Stimulated activated CD4-positive, alpha-beta T cell treated with anti-CD3 and anti-CD28 coated beads, Interleukin-12 subunit alpha, Interleukin-12 subunit beta, amount 100 ng/mL, for 24 hours (primary cell): ENCODE measurements at places on chromosomes 7 and 10.
A peak's percentile ranks its signal among the peaks of the same experiment; 100 is the strongest.

GRCh38 chr7:102432442-102433218 lies 745 bp upstream of the ORAI2 start:
- DNase-seq, result no peak

DNA sequence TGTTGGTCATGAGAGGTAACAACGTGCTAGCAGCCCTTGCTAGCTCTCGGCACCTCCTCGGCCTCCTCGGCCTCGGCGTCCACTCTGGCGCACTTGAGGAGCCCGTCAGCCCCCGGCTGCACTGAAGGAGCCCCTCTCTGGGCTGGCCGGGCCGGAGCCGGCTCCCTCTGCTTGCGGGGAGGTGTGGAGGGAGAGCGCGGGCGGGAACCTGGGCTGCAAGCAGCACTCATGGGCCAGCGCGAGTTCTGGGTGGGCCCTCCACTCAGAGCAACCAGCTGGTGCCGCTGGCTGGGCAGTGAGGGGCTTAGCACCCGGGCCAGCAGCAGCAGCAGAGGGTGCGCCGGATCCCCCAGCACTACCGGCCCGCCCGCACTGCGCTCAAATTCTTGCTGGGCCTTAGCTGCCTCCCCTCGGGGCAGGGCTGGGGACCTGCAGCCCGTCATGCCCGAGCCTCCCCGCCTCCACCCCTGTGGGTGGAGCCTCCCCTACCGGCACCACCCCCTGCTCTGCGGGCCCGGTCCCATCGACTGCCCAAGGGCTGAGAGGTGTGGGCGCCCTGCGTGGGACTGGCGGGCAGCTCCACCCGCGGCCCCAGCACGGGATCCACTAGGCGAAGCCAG lies 96.1 kb downstream of the PAXIP1 start:
- DNase-seq, result no peak

DNA sequence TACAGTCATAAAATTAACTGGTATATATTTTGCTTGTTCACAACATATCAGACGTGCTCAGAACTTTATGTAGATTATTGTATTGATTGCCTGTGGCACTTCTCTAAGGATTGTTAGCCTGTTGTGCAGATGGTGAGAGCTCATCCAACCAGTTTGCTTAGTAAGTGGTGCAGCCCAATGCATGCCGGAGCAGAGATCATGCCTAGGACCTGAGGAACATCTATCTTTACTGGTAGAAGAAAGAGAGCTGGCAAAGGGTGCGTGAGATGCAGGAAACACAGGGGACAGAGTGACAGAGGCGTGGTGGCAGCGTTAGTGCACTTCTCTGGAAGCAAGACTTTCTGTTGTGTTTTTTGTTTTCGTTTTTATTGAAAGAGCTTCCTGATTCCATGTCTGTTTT lies 35.9 kb downstream of the CCM2 start:
- DNase-seq, result no peak

DNA sequence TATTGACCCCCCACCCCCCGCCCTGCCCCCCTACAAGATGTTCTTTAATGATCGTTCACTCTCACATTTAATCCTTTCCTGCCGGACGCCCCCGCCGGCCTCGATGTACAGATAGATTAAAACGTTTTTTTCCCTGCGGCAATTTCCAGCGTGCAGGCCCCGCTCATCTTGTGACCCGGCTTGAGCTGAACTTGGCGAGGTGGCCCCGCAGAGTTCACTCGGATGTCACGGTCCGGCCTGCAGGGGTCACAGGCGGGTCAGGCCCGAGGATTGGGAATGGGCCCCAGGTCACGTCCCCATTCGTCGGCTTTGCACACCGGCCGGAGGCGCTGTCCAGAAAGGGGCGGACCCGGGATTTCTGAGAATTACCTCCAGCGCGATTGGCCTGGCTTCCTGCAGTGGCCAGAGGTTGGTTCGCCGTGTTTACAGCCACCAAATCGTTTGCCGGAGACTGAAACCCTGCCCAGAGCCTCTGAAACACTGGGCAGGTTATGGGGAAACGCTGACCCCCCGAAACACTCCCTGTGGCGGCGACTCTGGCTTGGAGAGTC lies 1.9 kb upstream of the CYP26A1 start:
- DNase-seq, result no peak

DNA sequence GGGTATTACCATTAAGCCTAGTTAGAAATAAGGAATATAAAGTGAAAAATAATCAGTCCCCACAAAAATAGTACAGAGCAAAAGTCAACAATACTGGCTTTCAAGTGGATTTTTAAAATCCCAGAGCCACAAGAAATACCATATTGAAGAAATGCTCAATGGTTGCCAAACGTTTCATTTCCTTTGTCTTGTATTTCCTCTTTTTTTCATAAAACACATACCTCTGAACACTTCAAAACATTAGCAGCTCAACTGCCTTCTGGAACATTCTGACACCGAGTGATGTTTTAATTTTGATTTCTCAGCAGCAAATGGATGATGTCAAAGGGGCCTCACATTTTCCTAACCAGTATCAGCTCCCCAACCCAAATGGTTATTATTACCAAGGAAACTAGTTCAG lies 10.5 kb downstream of the NOD1 start:
- no peak for DNase-seq

DNA sequence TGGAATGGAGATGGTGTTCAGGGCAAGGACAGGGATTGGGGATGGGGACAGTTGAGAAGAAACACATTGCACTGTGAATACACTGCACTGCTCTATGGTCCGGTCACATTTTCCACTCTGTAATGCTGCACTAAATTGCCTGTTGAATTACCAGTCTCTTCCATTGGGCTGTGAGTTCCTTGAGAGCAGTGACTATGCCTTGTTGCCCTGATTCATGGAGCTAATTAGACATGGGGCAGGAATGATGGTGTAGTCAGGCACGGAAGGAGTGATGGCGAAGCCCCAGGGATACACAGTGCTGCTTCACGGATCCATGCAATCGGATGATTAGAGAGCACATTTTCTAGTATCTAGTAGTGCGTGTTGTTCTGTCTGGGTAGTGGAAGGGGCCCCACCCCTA lies 25.4 kb upstream of the GPAM start:
- DNase-seq, result no peak

GRCh38 chr7:129952086-129952652 lies 591 bp downstream of the UBE2H start:
- no peak for DNase-seq

GRCh38 chr10:61921143-61921542 lies 19.6 kb downstream of the ARID5B start:
- no peak for DNase-seq

GRCh38 chr7:42099470-42100155 lies 137.4 kb downstream of the GLI3 start:
- DNase-seq, result no peak

GRCh38 chr10:124417895-124418725 lies 613 bp downstream of the OAT start:
- DNase-seq, result peak; percentile 17

DNA sequence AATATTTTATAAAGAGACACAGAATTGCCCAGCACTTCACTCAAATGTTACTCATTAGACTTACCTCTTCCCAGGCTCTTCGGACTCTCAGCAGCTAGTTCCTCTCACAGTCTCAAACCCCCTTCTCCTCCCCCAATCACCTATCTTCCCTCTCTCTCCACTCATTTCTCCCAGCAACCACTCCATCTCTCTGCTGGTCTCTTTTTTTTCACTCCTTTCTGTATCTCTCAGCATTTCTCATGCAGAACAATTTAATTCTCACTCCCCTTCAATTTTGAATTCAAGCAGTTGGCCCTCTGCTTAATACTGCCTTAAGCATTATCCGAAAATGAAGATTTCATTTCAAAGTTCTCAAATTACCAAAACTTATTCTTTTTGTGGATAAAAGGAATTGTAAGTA lies 34.4 kb upstream of the CAV2 start:
- DNase-seq, result no peak

GRCh38 chr7:110557-111232 lies 81.7 kb upstream of the FAM20C start:
- no peak for DNase-seq

DNA sequence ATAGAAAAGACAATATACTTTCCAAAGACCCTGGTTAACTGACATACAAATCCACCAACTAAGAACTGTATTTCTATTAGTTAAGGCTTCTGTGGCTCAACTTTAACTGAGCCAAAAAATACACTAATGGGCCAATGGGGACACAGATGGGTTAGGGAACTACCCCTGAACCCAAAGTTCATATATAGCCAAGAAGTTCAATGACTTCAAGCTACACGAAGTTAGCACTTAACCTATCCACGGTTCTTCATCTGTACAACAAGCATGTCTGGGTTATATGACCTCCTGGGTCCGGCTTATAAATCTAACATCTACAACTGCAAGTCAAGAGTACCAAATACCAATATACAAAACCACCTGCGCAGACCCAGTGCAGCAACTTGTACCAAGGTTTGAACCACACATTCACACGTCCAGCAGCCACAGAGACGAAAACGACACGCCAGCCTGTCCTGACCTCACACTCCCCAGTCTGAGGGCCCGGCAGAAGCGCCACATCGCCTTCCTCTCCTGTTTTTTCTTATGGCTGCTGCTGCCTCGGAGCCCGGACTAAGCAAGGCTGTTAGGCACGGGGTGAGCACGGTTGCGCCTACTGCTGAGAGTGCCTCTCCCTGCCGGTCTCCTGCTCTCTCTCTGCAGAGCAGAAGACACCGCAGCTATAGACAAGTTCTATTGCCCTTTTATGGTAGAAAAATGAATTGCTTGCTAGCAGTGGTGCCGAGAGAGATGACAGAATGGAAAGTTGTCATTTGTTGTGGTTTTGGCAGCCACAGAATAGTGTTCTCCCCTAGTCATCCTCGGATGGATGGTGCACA lies 86.3 kb downstream of the RNF216 start:
- peak; percentile 55 for DNase-seq

GRCh38 chr7:7978860-7979259 lies 10.3 kb downstream of the GLCCI1 start:
- DNase-seq, result no peak

GRCh38 chr7:142488842-142489241 lies 231.0 kb upstream of the PRSS58 start:
- no peak for DNase-seq

DNA sequence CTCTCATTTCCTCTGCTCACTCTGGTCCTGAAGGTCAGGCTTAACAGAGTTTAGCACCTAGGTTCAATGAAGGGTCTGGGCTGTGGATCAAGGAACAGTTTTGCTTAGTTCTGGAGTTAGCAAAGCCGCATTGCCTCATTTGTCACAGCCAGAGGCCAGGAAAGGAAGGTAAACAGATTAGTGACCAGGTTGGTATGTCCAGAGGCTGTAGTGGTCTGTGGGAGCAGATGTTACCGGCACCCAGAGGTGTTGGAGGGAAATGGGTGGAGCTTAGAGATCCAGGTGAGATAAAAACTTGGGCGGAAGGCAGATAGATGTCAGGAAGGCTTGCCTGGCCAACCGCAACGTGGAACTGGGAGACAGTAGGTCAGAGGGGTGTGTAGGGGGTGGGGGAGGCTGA lies 36.6 kb upstream of the ZMIZ2 start:
- no peak for DNase-seq
